Ovary (tissue), 10 donors: ENCODE measurements at places on chromosomes 7 and 10. TPM values are rescaled to one million over a fixed set of nuclear protein-coding genes. Genes with fewer than 3 reads are reported as not detected.

ASB10 gene
- not detected for total RNA-seq

- DNase-seq, result peak; percentile 79
Measured at GRCh38 chr10:29838539-29838938, 203.8 kb upstream of the SVIL start.

DNA sequence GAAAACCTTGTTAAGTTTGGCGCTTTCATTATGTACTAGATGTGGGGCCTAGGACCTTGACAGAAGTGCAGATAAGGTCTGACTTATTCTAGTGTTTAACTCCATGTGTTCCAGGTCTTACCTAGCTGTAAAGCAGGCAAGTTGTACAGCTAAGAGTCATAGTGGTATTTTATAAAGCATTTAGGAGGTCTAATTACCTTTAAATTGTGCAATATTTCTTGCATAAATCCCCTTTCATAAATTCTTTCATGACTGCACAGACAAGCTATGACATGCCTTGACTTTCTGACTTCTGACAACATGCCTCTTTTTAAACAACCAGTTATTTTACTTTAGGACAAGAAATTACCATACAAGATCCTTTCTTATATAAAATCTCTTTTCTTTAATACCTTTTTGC, 151.6 kb upstream of the VSTM2A start:
- no peak for DNase-seq

ANKRD7 gene
- total RNA-seq, result 2.0 TPM

DNA sequence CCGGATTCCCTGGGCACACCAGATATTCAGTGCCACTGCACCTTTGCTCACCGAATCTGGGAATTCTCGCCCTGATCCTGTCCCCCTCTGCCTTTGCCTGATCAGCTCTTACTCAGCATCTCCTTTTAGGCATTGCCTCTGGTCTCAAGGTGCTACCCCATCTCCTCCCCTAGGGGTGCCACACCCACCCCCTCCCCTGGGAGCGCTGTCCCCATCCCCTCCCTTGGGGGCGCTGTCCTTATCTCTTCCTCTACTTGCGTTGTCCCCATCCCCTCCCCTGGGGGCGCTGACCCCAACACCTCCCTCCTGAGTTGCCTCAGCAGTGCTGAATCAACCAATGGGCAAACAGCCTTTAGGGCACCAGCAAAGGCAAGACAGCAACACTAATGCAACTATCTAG, 686.9 kb upstream of the FOXK1 start:
- no peak for DNase-seq

CYP3A5 gene
- 0.20 TPM for total RNA-seq

PDE6C gene
- not detected for total RNA-seq

DNA sequence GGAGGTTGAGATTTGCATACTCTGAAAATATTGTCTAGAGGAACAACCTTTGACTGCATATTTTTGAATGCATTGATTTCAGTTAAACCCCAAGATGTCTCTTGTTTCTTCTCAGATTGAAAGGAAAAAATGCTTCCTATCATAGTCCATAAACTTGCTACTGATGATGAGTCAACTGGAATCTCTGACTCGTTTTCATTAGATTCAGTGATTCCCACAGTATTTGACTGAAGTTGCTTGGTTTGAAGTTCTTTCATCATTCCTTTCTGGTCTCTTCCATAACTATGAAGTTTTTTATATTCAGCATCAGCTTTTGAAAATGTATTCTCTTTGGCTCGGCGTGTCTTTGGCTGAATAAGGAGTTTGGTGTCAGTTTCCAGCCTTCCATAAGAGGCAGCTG, 10.7 kb downstream of the PEX1 start:
- no peak for DNase-seq

ELMO1 gene
- total RNA-seq, result 28.0 TPM

- no peak for DNase-seq
Measured at GRCh38 chr7:157292770-157293412, 43.9 kb upstream of the DNAJB6 start.

CADPS2 gene
- total RNA-seq, result 16.8 TPM

IRF5 gene
- 2.2 TPM for total RNA-seq

DNA sequence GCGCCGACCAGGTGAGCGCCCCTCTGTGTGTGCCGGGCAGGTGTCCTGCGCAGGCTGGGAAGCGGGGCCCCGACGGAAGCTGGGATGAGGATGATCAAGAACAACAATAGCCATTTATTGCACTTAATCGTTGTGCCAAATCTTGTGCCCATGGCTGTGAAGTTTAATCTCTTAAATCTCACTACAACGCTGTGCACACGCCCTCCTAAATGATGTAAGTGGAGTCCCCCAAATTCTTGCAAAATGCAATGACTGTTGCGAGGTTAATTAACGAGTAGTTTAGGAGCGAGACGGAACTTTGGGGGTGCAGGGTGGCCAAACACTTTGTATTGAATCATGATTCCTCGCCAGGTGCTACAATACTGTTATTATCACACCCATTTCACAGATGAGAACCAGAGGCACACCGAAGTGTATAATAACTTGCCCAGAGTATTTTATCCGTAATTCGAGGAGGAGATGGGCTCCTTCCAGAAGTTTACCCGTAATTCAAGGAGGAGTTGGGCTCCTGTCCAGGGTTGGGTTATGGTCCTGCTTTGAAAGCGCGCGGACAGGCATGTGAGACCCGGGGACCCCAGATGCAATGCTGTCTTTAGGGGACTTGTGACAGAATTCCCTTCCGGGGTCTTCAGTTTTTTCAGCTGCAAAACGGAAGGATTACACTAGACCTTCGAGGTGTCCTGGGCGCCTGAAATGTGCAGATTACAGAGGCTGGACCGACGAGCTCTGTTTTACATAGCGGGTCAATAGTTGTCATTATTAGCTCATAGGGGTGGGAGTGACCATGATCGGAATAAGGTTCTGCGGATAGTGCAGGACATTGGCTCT, 1.0 kb downstream of the FFAR4 start:
- DNase-seq, result no peak

GRCh38 chr7:149103424-149103823, 12.9 kb upstream of the ZNF786 start:
- DNase-seq, result no peak

CCZ1B gene
- 63.7 TPM for total RNA-seq

DNA sequence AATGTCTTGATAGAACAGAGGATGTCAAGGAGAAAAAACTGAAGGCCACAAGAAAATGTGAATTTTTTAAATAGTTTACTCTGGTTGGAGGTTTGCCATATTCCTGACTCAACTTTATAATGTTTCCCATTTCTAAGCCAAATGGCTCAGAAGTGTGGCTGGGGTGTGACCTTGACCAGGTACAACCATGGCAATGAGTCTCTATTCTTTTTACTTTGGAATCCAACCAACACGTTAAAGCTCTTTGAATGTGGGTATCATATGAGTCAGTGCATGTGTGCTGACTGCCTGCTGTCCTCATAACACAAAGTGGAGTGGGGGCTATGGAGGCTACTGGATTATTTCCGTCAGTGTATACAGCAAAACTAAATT, 33.5 kb upstream of the DLD start:
- no peak for DNase-seq

DNA sequence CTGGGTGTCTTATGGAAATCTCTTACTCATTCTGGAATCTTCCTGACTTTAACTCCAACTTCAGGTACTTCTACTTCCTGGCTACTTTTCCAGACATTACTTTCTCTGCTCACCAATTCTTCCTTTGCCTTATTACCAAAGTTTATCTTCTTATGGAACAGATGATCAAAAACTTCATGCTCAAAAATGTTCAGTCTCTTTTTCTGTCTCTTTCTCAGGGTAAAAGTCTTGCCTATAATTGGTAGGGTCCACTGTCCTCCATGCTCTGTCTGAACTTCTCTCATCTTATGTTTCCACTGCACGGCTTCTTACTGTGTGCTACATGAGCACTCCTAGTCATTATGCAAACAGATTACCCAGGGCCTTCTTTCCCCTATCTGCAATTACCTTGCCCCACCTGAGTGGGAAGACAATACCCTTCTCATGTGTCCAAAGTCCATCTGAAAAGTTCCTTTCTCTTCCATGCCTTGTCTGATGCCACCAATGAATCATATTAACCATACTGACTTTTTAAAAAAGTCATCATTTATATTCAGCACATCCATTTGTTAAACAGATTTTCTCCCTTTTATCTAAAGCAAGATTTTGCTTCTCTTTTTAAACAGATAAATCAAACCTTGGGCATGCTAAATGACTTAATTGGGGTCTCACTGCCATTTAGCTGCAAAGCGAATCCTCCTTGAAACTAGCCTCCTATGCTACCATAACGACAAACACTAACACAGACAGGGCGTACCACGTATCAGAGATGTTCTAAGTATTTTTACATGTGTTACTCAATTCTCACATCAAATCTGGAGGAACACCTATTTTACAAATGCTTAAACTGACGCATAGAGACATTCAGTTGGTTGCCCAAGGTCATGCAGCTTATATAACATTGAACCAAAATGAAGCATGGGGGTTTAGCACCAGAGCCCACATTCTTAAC, 48.8 kb downstream of the SEMA3C start:
- no peak for DNase-seq

DNA sequence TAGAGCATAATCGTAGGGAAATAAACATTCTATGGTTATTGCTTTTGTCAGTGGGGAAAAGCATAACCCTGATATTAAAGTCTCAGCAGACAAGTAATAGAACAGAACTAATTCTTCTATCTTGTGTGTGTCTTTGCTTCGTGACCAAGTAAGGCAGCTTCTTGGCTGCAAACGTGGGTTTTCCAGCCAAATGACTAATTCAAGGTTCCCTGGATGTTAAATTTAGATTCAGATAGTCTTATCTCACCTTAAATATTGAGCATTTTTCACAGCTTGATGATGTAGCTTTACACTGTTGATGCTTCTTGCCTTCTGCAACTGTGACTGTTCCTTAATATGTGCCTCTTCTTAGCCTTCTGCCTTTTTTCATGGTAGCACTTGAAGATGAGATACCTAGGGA, 113.0 kb downstream of the EXOC4 start:
- DNase-seq, result no peak

GRCh38 chr10:7817984-7818294, 366 bp upstream of the TAF3 start:
- DNase-seq, result no peak

DNA sequence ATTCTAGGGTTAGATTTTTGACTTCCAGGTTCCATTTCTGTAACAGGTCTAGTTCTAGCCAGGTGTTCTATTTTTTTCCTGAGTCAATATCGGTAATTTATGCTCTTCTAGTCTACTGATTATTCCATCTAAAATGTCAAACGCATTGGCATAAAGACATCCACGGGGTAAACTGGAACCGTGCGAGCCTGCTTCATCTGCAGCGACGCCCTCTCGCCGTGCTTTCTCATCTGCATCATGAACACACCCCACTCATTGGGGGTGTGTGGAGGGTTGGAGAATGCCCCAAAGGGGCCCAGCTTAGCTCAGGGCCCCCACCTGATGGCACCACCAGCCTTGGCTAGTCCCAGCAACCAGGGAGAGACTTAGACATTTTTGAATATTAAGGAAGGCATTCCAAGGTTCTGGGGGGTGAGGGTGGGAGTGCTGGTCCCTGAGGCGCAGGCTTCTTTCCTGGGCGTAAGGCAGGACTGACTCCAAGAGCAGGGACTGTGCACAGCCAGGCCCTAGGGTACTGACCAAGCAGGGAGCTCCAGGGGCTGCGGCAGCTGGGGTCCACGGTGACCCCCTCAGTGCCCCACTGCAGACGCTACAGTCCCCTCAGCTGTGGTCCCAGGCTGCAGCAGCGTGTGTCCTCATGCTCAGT, 12.9 kb upstream of the CRYGN start:
- DNase-seq, result peak; percentile 30

- no peak for DNase-seq
Measured at GRCh38 chr7:139557857-139558581, 34.5 kb downstream of the CLEC2L start.

DNA sequence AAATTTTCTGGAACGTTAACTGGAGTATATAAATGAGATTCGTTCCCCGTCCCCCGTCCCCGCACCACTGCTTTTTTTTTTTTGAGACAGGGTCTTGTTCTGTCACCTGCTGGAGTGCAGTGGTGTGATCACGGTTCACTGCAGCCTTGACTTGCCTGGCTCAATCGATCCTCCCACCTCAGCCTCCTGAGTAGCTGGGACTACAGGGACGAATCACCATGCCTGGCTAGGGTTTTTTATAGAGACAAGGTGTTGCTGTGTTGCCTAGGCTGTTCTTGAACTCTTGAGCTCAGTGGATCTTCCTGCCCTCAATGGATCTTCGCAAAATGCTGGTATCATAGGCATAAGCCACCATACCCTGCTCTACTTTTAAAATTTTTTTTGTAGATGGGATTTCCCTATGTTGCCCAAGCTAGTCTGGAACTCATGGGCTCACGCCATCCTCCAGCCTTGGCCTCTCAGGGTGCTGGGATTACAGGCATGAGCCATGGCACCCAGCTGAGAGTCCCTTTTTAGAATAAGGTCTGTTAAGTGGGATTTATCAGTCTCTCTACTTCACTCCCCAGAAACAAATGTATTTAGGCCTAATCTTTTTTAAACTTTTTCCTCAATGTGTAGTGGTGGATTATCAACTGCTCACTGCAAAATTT, 122.9 kb downstream of the LYZL1 start:
- DNase-seq, result no peak

MSMB gene
- total RNA-seq, result not detected

ANXA8L1 gene
- not detected for total RNA-seq

MYH16 gene
- not detected for total RNA-seq

DNA sequence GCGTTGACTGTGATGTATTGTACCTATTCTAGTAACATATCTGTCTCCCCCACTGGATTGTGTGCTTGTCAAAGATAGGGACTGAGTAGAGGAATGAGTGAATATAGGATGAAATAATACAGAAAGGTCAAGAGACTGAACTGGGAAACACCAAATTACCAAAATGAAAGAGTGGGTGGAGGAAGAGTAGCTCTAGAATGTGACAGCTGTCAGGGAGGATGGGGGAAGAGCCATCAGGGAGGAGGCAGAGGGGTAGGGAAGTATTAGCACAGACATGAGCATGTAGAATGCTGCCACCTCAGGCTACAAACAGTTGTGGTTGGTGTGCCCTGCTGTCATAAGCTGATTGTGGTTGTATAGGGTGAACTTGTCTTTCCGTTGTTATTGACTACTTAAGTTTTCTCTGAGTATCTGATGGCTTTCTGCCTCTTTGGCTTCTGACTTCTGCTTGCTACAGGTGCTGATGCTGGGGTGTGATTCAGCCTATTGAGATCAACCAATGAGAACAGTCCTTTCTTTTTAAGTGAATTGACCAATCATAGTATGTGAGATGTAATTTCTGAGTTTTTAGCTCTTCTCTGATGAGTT, 5.6 kb downstream of the CCSER2 start:
- DNase-seq, result no peak

DNA sequence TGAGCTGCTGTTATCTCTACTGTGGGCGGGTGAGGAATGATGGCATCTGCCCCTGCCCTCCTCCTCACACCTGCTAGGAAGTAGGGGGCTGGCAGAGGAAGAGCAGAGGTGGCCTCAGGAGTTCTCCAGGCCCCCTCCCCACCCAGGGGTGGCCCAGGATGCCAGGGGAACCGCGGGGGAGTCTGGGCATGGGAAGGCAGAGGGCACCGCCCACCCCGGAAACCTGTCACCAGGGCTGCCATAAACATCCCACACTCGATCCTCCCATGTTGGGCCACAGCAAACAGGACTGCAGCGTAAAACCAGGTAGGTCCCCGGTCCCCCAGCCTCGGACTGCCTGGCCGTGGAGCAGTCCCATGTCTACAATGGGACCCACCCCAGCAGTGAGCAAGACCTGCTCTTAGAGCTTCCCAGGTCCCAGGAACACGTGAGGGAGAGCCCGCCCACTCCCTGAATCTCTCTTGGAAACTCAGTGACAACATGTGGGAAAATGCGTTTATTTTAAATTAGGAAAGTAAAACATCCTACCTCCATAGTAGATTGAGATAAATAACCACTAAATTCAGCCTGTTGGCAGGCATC, 23.4 kb downstream of the EBF3 start:
- DNase-seq, result peak; percentile 12
